ENCODE measurements at places on chromosomes 1 and 21. TPM values are rescaled to one million over a fixed set of nuclear protein-coding genes. Genes with fewer than 3 reads are reported as not detected.

GRCh38 chr1:99756598-99756997 lies 9.8 kb downstream of the FRRS1 start:
- no peaks in the 10 kb centered on the region for H3K36me3 ChIP-seq
- no peak for DNase-seq
- no peak overlapping the region for H3K4me3 ChIP-seq

The OR2L5 gene
- total RNA-seq = not detected

The MYCL gene
- 7.8 TPM for total RNA-seq

DNA sequence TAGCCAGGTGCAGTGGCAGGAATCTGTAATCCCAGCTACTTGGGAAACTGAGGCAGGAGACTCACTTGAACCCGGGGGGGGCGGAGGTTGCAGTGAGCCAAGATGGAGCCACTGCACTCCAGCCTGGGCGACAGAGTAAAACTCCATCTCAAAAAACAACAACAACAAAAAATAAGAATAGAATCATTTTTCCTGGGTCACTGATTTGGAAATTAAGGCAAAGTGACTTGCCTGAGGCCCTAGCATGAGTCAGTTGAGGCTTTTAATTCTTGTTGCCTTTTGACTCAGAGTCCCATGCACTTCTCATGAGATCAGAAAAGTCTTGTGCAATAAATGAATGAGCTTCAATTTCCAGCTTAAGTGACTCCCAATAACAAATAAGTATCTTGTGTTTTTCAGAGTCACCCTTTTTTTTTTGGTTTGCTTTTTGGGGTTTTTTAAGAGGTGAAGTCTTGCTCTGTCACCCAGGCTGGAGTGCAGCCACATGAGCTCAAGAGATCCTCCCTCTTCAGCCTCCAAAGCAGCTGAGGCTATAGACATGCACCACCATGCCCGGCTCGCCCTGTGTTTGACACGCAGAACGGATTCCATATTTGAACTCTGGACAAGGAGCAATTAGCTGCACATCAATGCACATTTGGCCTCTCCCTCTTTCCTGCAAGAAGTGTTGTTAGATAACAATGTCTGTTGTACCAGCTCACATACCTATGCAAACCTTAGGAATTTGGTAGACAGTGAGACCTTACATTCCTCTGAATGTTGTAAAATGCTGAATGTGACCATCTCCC lies 3.4 kb upstream of the PLEKHM2 start:
- peaks cover under 1% of the 10 kb centered on the region for H3K4me1 ChIP-seq
- no peaks in the 10 kb centered on the region for H3K27me3 ChIP-seq
- DNase-seq = no peak
- H3K4me3 ChIP-seq = no peak overlapping the region

DNA sequence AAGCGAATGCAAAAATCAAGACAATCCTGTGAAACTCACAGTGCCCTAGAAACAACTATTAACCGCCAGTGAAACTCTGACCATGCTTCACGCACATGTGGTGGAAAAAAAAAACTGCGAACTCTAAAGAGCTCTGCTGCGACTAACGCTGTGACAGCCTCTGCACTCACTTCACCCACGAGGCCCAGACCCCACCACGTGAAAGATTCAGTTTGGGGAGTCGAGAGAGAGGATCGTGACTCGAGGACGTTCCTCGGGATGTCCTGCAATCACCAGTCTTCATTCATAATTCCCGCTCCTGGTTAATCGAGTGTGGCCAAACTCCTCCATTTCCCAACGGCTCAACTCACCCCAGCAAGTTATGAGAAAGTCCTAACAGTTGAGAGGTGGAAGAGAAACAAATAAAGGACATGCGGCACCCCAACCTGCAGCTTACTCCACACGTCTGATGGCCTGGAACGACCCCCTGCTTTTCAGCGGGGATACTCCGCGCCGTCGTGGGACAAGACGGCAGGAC lies 1.1 kb downstream of the SERBP1 start:
- H3K27ac ChIP-seq = peak overlapping the region; percentile 78
- no peaks in the 10 kb centered on the region for H3K27me3 ChIP-seq
- peaks cover 4% of the 10 kb centered on the region for H3K4me1 ChIP-seq
- DNase-seq = no peak

Data from lung (tissue), 17 donors.